ENCODE measurements at places on chromosomes 16 and 17. TPM values are rescaled to one million over a fixed set of nuclear protein-coding genes. Genes with fewer than 3 reads are reported as not detected.

Gene ADAMTS18
- under 0.01 TPM for total RNA-seq

Gene CACNA1G
- under 0.01 TPM for total RNA-seq

Gene KRT36
- not detected for total RNA-seq

Gene CDH16
- total RNA-seq, result not detected

Gene CSH2
- total RNA-seq, result not detected

Gene KCNH6
- total RNA-seq, result not detected

Gene KRT39
- not detected for total RNA-seq

Gene LHX1
- total RNA-seq, result not detected

Gene ZSCAN32
- total RNA-seq, result 9.5 TPM
